ENCODE measurements at places on chromosomes 1 and 21. TPM values are rescaled to one million over a fixed set of nuclear protein-coding genes. Genes with fewer than 3 reads are reported as not detected.

AMY1C gene
- not detected for total RNA-seq

CAPZB gene
- total RNA-seq = 126 TPM

LRRC38 gene
- 0.38 TPM for total RNA-seq

PDC gene
- total RNA-seq = 0.53 TPM

SRSF4 gene
- total RNA-seq = 29.8 TPM

ASPM gene
- 6.1 TPM for total RNA-seq

NPR1 gene
- 19.8 TPM for total RNA-seq

CAMK2N1 gene
- 3.8 TPM for total RNA-seq

KRTAP7-1 gene
- total RNA-seq = not detected

MIXL1 gene
- total RNA-seq = not detected

PCP4 gene
- total RNA-seq = not detected

PAQR6 gene
- 0.12 TPM for total RNA-seq

RHOU gene
- total RNA-seq = 0.45 TPM

SHISA4 gene
- 13.5 TPM for total RNA-seq

CHI3L1 gene
- 0.15 TPM for total RNA-seq

ETS2 gene
- 27.1 TPM for total RNA-seq

KRTAP11-1 gene
- not detected for total RNA-seq

ACAP3 gene
- total RNA-seq = 64.0 TPM

CTSS gene
- total RNA-seq = 5.0 TPM

PADI4 gene
- not detected for total RNA-seq

TSTD1 gene
- 15.6 TPM for total RNA-seq

TXNIP gene
- 59.5 TPM for total RNA-seq

TCEA3 gene
- total RNA-seq = 32.6 TPM

C8B gene
- not detected for total RNA-seq

FCRL4 gene
- total RNA-seq = not detected

FBLIM1 gene
- total RNA-seq = 143 TPM

MYCBP gene
- 2.0 TPM for total RNA-seq

CFHR5 gene
- not detected for total RNA-seq

FAM131C gene
- total RNA-seq = 0.08 TPM

GUCA2A gene
- not detected for total RNA-seq

SMPDL3B gene
- total RNA-seq = 0.12 TPM

ZBTB8OS gene
- 47.3 TPM for total RNA-seq

FAM110D gene
- total RNA-seq = 0.08 TPM

OR2AK2 gene
- not detected for total RNA-seq

KCNJ10 gene
- not detected for total RNA-seq

LRP8 gene
- total RNA-seq = 16.1 TPM

RAB7B gene
- 4.7 TPM for total RNA-seq

OR2T8 gene
- total RNA-seq = not detected

GBP7 gene
- not detected for total RNA-seq

C1QC gene
- not detected for total RNA-seq

TCEANC2 gene
- total RNA-seq = 4.4 TPM

TEX38 gene
- total RNA-seq = not detected

S100A6 gene
- total RNA-seq = 1,802 TPM

ELAPOR1 gene
- 0.23 TPM for total RNA-seq

TMEM82 gene
- total RNA-seq = not detected

KLF17 gene
- 0.23 TPM for total RNA-seq

CFHR4 gene
- total RNA-seq = not detected

RNU1-3 gene
- total RNA-seq = 3,022 TPM
